Activated T-cell treated with anti-CD3 and anti-CD28 coated beads for 4 hours (primary cell): ENCODE measurements at places on chromosomes 4 and X.

DNA sequence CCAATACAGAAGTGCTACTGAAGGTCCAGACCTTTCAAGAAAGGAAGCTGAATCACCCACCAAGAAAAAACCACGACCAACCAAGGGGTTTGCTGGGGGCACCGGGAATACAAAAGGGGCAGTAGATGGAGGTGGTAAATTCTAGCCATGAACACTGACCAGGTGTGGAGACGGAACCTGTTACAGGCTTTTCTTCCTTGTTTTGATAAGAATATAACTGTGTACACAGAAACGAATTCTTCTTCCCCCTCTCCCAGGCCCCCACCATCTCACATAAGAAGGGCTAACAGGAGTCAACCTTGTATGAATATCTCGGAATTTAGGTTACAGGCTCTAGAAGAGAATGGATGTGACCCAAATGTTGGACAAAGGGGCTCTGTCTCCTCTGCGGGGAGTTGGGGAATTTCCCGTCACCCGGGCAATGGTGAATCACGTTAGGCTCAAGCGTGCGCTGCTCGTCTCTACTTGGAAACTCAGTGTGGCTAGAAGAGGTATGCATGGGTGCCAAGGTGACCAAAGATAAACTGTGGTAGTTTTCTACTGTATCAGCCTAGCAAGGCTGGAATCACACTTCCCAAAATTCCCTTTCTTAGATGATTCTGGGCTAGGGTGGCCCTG, 87.0 kb downstream of the AFAP1 start:
- no peak for DNase-seq

DNA sequence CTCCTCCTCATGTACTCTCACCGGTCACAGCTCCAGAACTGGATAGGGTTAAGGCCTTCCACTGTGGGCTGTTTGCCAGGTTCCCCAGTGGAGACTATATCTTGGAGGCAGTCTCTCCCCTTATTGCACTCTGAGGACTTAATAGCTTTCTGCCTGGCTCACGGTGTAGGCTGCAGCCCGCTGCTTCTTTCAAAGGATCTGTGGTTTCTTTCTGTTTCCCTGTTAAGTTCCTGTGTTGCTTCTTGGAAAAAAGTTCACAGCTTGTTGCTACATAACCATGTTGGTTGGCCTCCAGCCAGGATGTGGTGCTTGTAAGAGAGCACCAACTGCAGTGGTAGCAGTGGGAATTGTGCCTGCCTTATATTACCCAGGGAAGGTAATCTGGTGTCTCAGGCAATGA, 24.9 kb upstream of the ZDHHC15 start:
- DNase-seq: no peak

DNA sequence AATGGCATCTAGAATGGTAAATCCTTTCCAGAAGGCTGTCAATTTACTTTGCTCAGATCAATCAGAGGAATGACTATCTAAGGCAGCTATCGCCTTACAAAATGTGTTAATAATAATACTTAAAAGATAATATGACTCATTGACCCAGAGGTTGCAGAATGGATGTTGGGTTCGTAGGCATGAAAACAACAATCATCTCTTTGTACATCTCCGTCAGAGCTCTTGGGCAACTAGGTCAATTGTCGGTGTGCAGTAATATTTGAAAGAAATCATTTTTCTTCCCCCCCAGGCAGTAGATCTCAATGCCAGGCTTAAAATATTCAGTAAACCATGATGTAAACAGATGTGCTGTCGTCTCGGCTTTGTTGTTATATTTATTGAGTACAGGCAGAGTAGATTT, 165.1 kb downstream of the CAMK2D start:
- DNase-seq: no peak

GRCh38 chr4:169159624-169160171, 111.1 kb downstream of the SH3RF1 start:
- no peak for DNase-seq

- no peak for DNase-seq
Measured at GRCh38 chr4:137705171-137705783, 173.0 kb upstream of the PCDH18 start.

DNA sequence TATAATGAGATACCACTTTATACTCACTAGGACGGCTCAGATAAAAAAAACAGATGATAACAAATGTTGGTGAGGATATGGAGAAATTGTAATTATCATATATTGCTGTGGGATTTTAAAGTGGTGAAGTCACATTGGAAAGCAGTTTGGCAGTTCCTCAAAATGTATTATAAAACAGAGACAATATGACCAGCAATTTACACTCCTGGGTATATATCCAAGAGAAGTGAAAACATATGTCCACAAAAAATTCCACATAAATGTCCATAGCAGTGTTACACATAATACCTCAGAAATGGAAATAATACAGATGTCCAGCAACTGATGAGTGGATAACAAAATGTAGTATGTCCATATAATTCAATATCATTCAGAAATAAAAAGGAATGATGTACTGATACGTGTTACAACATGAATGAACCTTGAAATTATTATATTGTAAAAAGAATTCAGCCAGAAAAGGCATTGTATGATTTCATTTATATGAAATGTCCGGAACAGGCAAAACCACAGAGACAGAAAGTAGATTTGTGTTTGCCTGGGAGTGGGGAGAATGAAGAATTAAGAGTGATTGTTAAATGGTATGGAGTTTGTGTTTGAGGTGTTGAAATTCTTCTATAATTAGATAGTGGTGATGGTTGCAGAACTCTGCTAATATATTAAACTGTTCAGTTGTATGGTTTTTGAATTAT, 220.9 kb downstream of the SLC7A11 start:
- no peak for DNase-seq

- no peak for DNase-seq
Measured at GRCh38 chr4:52957220-52957686, 95.1 kb downstream of the RASL11B start.

DNA sequence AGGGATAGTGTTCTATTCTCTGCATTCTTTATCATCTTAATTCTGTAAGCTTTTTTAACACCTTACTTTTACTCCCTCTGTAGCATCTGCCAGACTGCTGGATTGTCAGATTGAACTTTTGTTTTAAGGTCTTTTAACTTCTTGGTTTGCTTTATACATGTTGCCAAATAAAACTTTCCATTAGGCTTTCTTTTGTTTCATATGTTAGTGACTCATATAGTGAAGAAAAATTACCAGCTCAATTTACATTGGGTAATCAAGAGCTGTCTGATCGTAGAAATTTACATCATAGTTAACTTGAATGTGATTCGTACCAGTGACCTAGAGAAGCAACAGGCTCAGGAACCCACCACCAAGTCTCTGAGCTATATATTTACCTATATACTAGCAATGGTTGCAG, 28.5 kb upstream of the KLHL4 start:
- no peak for DNase-seq

GRCh38 chr4:108383157-108383556, 214.4 kb upstream of the LEF1 start:
- DNase-seq: no peak

DNA sequence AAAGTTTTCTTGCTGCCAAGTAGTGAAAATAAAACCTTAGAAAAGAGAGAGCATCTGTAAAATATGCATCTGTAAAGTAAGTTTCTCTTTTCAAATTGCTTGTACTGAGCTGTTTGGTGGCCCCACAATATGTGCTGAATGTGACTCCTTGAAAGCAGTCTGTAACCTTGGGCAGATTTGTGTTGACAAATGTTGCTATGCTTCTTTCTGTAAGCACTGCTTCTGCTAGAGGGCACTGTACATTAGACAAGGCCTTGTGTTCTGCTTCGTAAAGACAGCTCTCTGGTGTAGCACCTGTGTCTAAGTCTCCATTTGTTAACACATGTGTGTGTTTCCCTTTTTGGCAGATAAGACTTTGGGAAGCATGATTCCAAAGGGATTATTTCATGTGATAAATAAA, 56.6 kb upstream of the NRK start:
- DNase-seq: no peak

- DNase-seq: no peak
Measured at GRCh38 chrX:25108481-25108880, 92.7 kb upstream of the ARX start.

- DNase-seq: no peak
Measured at GRCh38 chr4:55635741-55636655, at the start of gene NMU. Gene NMU, minus strand, starts transcription at chr4:55636298. Its CDS starts 106 bp downstream, at chr4:55636192.

DNA sequence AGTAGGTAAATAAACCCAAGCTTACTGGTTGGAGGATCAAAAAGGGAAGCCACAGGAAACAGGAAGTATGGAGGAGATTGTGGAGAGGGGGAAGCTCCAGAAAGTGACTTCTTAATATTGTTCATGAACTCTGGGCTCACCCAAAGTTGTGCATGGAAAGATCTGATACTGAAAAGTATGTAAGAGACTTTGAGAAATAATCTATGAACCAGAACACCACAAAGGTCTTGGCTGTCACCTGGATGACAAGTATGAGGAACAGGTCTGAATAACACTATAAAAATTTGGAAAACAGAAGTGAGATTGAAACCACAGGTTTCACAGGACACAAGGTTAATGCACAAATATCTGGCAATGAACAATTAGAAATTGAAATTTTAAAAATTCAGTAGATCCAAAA, 567.4 kb downstream of the INPP4B start:
- DNase-seq: no peak

- DNase-seq: no peak
Measured at GRCh38 chr4:168498251-168498650, 1.4 kb downstream of the PALLD start.

- DNase-seq: no peak
Measured at GRCh38 chr4:148454835-148455234, 12.6 kb upstream of the NR3C2 start.

DNA sequence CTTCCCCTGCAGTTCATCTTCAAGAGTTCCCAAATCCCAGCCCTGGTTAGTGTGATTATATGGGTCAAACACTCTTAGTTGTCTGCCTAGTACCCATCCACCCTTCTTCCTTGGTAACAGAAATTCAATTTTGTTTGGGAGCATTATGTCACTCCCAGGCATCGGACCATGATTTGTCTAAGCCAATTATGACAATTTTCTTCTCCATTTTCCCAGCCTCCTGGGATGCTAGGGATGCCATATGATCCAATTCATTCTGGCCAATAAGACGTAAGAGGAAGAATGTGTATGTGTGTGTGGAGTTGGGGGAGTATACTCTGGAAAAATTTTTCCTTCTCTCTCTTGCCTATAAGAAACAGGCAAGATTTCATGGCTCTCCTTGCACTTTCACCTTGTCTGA, 465.9 kb downstream of the MID1IP1 start:
- DNase-seq: no peak

- no peak for DNase-seq
Measured at GRCh38 chr4:105624530-105624929, 72.1 kb downstream of the ARHGEF38 start.

DNA sequence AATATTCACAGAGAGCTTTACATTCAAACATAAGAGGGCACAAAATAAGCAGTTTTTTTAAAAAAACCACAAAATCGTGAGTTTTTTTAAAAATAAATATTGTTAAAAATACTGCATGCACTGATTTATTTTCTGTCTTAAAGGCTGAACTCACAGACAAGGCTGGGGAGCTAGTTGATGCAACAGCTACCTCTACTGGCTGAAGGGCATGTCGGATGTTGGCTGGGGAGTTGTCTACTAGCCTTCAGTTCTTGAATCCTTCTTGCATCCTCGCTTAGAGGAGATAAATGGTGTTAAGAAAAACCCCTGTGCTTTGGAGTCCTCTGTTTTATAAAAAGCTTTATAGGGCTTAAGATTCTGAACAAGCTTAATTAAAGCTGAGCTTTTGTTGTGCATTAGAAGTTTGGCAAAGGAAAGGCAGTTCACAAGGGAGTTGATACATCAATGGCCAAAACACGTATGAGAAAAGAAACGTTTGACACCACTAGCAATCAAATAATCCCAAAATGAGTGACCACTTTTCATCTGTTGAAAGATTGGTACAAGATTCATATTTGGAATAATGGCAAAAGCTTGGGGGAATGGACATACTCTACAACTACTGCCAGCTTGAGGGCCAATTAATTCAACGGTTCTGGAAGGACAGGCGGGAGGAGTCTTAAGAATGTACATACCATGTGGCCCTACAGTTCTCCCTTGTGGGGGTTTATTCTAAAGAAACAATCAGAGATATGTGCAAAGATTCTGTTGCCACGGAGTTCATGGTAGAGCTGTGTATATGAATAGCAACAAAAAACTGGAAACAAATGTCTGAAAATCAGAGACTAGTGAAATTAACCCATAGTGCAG, 94.7 kb downstream of the SEL1L3 start:
- no peak for DNase-seq

- DNase-seq: no peak
Measured at GRCh38 chr4:113645771-113646441, 115.6 kb downstream of the CAMK2D start.

- DNase-seq: no peak
Measured at GRCh38 chrX:65997978-65998717, 41.7 kb downstream of the VSIG4 start.

GRCh38 chr4:10371869-10372471, 85.3 kb downstream of the ZNF518B start:
- no peak for DNase-seq

DNA sequence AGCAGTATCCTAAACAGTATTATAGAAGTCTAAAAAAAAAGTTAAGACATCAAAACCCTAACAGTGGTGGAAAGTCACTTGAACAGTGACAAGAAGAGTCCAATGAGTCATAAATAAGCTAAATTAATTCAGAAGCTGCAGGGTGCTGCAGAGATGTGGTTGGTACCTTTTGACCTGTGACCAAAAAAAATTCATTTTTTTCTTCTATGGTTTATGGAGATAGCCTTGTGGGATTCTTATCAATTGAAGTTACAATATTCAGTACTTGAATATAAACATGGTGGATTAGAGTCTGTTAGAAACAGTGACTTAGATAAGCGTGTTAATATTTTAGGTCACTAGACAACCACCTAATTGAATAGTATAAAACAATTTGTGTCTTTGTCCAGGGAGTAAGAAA, 35.4 kb downstream of the CCSER1 start:
- no peak for DNase-seq

- no peak for DNase-seq
Measured at GRCh38 chrX:9557091-9557490, 92.2 kb downstream of the TBL1X start.

- no peak for DNase-seq
Measured at GRCh38 chrX:101950581-101950980, 18.8 kb upstream of the ZMAT1 start.

DNA sequence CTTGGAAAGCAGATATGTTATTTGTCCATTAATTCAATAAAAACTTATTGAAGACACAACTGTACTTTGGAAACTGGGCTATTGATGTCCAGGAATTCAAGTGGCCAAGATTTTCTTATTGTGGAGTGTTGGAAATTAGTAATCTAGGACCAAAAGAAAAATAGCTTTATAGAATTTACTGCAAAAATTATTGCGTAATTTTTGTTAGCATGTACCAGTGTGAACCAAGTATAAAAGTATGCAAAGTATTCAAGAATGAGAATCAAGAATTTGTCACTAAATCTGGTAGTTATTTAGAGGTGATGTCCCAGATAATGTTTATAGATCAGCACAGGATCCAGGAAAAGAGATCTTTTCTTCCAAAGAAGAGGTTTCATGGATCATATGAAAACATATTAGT, 468.9 kb upstream of the CTSO start:
- no peak for DNase-seq

DNA sequence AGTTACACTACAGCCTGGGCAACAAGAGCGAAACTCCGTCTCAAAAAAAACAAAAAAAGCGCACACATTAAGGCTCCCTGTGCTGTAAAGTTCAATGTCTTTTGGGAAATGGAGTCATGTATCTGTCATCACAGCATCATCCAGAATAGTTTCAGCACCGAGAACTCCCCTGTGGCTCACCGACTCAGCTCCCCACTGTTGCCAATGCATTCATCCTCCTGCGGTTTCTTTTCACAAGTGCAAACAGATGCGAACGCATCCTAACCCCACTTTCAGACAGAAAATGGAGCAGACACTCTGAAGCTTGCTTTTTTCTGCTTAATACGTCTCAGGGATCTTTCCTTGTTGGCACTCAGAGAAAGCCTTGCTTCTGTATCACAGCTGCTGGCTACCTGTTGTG, 13.8 kb upstream of the SH3TC1 start:
- DNase-seq: no peak

GRCh38 chr4:180314972-180315371, 1928.2 kb upstream of the TENM3 start:
- DNase-seq: no peak
